Stimulated activated CD4-positive, alpha-beta T cell treated with anti-CD3 and anti-CD28 coated beads, TNF-alpha, amount 100 ng/mL, for 1 hour (primary cell): ENCODE measurements at places on chromosomes 6 and 20.

DNA sequence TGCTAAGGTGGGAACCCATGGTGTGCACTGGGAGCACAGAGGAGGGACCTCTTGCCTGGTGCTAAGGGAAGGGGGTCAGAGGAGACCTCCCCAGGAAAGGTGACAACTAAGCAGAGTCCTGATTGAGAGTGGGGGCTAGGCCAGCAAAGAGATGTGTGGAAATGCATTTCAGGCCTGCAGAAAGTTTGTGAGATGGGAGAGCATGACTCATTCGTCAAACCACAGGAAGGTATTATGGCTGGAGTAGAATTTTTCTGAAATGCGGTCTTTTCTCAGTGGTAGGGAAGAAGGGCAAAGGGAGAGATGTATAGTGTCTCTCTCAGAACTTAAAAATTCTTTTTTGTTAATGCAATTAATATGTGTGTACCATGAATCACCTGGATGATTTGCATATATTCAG is 23.6 kb upstream of the EDN1 start:
- DNase-seq, result no peak

DNA sequence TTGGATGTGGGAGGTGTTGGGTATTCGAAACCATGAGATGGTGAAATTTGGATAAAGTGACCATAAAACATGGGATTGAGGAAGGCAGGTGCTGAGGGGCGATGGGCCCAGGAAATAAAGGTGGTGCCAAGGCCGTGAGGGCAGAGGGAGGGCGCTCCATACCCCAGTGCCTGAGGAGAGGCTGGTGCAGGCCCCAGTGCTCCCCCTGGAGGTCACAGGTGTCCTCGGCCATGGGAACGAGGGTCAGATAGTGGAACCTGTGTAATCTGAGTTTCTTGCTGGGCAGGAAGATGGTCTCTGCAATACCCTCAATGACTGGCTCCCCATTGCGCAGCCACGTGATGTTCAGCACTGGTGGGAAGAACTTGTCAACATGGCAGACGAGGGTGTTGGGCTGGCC is 16.2 kb downstream of the HLA-DPB1 start:
- no peak for DNase-seq

GRCh38 chr6:121770943-121771342 is 335.5 kb downstream of the GJA1 start:
- no peak for DNase-seq

- no peak for DNase-seq
These were observed 1.1 kb downstream of the L3MBTL3 start for GRCh38 chr6:130019326-130020072.

DNA sequence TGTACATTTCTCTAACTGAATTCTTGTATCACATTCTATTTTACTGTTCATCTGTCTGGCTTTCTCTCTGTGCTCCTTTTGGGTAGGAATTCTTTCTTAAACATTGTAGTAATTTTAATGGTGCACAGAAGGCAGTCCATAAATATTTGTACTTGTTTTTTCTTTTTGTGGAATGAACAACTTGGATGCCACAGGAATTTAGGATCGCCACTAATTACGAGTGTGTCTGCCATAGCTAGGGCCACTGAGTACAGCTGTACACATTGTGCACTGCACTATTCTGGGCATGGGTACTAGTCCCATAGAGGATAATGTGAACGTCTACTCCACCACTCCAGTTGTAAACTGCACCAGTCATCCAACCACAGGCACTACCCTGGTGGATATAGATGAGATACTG is 39.3 kb upstream of the TMEM200A start:
- no peak for DNase-seq

DNA sequence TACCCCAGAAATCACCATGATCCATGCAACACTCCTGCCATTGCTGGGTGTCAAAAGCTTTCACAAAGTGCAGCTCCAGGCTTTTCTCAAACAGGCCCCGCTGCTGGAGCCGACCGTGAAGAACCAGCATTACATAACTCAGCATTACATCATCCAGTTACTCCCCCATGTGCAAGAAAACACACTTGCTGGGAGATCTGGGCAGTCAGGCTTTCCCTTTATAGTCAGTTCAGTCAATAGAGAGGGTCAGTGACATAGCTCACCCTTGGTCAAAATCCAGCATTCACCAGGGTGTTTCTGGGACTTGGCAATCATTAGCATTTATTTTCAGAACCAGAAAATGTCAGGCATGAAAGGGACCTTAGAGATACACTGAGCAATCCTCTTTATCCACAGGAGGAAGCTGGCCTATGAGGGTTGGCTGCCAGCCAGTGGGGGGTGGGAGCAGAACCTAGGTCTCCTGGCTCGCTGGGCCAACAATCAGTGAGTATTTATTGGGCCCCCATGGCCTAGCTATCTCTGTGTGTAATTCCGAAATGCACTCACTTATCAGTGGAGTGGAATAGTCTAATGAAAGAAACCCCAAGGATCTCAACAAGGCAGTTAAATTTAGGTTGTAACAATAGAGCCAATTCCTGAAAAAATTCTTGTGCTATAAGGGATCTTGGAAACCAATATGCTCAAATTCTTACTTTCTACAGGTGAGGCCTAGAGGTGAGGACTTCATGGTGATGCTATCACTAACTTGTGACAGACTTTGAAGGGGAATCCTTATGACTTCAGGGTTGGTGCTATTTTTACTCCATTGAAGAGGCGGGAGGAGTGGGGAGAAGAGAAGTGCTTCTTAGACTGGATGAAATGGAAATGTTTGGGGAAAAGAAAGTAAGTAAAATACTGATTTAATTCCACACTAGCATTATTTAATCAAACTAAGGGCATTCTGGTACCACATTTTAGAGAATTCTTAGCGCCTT is 54.6 kb downstream of the LYRM4 start:
- no peak for DNase-seq

- DNase-seq, result no peak
These were observed 12.3 kb upstream of the CST7 start for GRCh38 chr20:24936526-24937407.

GRCh38 chr6:142833054-142833453 is 111.9 kb downstream of the HIVEP2 start:
- no peak for DNase-seq

DNA sequence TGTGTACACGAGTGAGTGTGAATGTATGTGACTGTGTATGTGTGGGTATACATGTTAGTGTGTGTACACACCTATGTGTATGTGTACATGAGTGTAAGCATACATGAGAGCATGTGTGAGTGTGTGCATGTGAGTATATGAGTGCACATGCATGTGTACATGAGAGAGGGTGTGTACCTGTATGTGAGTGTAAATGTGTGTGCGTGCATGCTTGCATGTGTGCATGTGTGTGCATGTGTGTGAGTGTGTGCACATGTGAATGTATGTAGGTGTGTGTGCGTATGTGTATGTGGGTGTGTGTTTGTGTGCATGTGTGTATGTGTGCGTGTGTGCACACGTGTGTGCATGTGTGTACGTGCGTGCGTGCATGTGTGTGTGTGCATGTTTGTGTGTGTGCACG is 183.4 kb downstream of the BMP7 start:
- no peak for DNase-seq

DNA sequence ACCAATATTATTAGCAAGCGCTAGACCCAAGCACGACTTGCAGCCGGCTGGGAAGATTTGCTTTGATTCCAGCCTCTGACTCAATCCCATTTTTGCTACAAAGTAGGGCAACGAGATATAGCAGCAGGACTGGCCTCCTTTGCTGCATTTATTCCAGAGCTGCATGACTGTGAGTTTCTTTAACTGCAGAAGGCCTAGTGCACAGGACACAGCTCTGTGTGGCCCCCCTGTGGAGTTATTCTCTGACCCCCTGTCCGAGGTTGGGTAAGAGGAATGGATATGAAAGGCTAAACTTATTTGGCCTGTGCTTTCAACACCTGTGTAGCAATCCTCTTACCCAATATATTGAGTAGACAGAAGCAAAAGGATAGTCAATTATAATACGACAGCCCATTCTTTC is 133.3 kb upstream of the SPTLC3 start:
- DNase-seq, result no peak

- DNase-seq, result no peak
These were observed 5.3 kb downstream of the GCLC start for GRCh38 chr6:53539561-53539960.

DNA sequence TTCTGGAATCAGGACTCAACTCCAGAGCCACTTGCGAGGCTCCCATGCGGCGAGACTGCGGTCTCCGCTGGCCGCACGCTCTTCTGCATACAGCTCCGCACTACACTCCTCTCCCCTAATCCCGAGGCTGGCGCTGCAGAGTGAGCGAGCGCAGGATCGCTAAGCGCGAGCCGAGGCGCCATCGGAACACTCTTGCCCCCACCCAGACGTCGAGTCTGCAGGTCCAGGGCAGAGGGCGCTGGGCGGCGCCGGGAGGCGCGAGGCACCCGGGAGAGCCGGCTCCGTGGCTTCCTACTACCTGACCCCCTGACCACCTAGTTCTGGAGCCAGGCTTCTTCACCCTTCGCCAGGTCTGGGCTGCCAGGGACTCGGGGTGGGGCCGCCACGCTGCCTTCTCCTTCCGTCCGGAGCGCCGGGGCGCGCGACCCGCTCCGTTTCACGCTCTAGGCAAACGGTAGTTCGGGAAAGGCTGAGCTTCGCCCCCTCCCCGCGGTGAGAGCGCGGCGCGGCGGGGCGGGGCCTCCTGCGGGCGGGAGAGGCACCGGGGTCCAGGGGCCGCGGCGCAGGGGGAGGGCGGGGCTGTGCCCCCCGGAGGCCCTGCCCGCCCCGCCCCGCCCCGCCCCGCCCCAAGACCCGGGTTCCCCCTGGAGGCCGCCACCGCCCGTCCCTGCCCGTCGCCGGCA is 5.4 kb upstream of the TUBB2A start:
- no peak for DNase-seq

DNA sequence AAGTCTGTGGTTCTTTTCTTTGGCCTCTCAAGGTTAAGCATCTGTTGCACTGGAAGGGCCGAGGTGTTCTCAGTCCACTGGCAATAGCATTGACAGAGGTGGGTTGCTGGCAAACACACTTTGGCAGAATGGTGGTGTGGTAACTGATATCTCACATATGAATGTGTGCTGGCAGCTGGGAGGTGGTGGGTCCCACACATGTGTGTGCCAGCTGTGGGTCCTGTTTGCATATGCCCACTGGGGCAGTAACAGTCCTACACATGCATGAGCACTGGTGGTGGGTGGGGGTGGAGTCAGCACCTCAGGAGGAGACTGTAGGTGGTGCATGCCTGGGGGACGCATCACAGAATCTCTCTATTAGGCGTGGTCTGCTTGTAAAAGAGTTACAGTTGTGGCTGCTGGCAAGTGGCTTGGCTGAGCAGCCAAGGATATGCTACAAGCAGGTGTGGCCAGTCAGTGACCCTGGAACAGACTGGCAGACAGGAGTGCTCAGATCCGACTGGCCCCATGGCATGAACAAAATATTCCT is 934.3 kb downstream of the GRIK2 start:
- DNase-seq, result no peak

DNA sequence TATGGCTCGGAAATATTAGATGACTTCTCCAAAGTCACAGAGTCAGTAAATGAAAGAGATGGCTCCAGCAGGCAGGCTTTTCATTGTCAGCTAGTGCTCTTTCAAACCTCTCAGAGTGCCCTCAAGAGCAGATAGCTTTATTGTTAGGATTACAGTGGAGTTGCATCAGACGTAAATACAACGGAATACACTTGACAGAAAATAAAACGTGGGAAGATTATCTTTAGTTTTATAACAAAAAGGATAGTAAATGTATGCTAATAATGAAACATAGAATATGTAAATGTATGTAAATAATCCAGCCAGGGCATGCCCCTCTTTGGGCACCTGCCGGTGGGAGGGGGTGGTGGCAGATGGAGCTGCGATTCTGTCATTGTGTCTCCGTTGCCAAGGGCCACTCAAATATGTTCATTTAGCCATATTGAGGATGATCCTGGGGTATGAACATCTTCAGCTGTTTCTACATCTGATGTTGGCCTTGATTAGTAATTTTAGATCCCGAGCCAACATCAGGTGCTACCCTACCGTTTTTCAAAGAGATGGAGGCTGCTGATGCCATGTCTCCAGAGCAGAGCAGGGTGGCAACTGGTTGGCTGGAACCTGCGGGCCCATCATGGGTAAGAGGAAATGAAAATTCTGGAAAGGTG is 358.3 kb upstream of the SULF2 start:
- no peak for DNase-seq

- DNase-seq, result no peak
These were observed 17.7 kb downstream of the SRXN1 start for GRCh38 chr20:635028-635892.
